ENCODE measurements at places on chromosomes 5 and 9.

DNA sequence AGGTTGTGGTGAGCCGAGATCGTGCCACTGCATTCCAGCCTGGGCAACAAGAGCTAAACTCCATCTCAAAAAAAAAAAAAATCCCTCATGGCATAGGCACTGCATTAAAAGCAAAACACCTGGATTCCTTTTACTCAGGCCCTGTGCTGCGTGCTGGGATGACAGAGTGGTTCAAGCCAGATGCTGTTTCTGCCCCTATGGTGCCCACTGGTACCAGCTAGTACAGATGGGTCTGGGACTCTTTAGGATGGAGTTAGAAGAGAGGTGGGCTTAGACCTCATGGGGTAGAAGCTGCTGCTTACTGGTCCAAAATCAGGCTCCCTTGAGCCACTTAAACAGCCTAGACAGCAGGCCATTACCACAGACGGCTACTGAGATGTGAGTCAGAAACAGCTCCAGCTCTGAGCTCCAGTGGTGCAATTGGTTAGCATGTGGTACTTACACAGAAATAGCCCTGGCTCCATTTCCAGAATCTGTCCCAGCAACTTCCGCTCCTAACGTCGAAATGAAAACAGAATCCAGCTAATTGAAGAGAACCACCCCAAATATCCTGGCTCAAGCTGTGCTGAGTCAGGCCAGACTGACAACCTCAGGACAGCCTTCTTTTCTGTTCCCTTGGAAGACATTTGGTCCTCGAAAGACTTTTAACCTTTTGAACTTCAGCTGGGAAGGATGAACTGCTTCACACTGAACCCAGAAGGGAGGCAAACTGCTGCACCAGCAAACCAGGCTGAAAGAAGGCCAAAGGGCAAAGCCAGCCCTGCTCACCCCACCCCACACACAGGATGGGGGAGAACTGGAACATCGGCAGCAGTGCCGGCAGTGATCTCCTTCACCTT is 15.5 kb downstream of the C5orf15 start:
- DNase-seq: no peak

DNA sequence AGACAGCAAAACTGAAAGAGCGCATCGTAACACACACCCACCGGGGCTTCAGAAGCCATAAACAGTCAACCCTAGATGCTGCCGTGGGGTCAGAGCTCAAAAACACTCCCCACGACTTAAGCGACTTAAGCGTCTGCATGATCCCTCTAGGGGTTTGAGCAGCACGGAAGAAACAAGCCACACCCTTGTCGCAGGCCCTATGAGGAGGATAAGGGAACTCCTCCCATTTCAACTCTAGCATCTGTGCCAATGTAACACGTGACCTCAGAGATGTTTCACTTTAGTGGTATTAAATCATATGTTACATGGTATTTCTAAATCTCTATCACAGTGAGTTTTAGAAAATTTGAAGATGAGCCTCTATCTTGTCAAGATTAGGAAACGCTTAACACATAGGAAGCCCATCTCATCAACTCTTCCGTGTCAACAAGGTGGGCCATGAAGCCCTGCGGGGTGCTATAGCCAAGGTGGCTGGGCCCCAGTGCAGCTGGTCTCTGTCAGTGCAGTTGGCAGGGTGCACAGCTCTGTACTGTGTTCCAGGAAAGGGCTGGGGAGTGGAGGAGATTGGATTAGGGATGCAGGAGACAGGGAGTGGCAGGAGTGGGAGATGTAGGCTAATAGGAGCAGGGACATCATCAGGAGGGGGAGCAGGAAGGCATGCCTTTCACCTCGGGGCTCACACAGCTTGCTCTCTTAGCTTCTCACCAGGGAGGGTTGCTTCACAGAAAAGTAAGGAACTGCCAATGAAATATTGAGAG is 33.1 kb downstream of the ZCCHC9 start:
- DNase-seq: no peak

GRCh38 chr5:123215929-123216702 is 127.1 kb downstream of the PRDM6 start:
- DNase-seq: no peak

GRCh38 chr5:33894566-33894965 is 2.8 kb upstream of the ADAMTS12 start:
- DNase-seq: no peak

- no peak for DNase-seq
Observed at GRCh38 chr9:131485206-131485605, 17.5 kb upstream of the POMT1 start.

GRCh38 chr5:148418511-148418910 is 34.8 kb downstream of the FBXO38 start:
- no peak for DNase-seq

GRCh38 chr9:38027714-38028113 is 41.3 kb downstream of the SHB start:
- DNase-seq: no peak

GRCh38 chr5:169307646-169308045 is 6.7 kb upstream of the SLIT3 start:
- DNase-seq: no peak

DNA sequence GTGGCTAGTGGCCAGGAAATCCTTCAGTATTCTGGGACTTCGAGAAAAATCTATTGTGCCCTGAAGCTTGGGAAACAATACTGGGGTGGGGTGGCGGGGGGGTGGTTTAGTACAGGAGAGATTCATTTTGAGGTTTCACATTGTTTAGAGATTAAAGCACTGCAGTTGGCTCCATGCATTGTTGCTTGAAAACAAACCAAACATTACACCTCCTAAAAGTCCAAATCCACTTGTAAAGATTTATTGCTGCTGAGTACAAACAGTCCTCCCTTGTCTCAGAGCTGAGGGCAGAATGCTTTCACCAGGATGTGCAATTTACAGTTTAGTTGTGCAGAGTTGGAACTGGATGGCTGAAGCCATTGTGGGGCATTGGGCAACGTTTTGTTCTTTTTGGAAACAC is 49.4 kb downstream of the GGTA1 start:
- no peak for DNase-seq

- no peak for DNase-seq
Observed at GRCh38 chr9:9122230-9122875, 1322.8 kb upstream of the DMAC1 start.

- no peak for DNase-seq
Observed at GRCh38 chr5:164573397-164573796, 1068.0 kb downstream of the MAT2B start.

GRCh38 chr9:131899296-131900228 is 159.7 kb upstream of the RAPGEF1 start:
- no peak for DNase-seq

DNA sequence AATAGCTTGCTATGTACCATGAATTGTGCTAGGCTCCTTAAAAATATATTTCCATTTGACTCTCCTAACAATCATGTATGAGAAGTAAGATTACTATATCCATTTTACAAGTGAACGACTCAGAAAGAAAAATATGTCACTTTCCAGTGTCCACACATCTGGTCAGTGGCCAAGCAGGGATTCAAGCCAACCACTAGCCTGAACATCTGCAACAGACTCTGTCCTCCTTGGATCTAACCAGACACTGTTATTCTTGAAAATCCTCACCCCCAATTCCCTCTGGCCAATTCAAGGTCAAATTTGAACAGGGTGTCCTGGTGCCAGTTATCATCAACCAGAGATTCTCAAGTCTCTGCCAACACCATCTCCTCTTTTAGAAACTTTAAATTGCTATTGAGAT is 344.1 kb upstream of the WWC1 start:
- no peak for DNase-seq

DNA sequence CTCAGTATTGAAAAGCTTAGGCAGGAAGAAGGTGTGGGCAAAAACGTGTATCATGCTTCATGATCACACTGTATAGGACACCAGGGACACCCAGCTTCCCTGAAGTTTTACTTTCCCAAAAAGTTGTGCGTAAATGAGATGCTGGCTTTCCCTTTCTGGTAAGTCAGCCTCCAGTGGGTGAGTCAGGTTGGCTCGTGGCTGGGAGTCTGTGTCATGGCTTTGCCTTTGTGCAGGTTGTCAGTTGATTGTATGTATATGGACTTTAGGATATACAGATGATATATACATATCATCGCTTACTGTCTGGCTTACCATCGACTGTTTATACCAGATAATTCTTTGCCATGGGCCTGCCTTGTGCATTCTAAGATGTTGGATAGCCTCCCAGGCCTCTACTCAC is 34.2 kb downstream of the ADRB2 start:
- no peak for DNase-seq

GRCh38 chr5:54644226-54644625 is 126.7 kb downstream of the SNX18 start:
- DNase-seq: no peak

- DNase-seq: no peak
Observed at GRCh38 chr9:71736236-71736635, 32.1 kb downstream of the CEMIP2 start.

DNA sequence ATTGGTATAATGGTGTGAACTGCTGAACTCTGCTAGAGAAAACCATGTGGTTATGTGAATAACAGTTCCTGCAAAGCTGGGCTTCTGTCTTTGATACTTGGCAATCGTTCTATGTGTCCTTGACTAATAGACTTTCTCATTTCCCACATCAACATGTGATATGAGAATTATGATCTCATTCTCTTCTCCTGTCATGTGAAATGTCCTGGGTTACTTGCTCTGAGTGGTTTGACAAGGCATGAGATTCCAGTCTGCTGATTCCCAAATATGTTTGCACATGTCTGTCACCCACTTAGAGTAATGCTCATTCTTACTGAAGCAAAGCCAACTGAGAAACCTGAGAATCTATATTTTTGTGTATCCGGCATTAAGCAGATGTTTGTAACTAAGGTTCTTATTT is 141.2 kb downstream of the PARP8 start:
- DNase-seq: no peak

GRCh38 chr9:74125941-74126340 is 371.2 kb upstream of the RORB start:
- DNase-seq: no peak

DNA sequence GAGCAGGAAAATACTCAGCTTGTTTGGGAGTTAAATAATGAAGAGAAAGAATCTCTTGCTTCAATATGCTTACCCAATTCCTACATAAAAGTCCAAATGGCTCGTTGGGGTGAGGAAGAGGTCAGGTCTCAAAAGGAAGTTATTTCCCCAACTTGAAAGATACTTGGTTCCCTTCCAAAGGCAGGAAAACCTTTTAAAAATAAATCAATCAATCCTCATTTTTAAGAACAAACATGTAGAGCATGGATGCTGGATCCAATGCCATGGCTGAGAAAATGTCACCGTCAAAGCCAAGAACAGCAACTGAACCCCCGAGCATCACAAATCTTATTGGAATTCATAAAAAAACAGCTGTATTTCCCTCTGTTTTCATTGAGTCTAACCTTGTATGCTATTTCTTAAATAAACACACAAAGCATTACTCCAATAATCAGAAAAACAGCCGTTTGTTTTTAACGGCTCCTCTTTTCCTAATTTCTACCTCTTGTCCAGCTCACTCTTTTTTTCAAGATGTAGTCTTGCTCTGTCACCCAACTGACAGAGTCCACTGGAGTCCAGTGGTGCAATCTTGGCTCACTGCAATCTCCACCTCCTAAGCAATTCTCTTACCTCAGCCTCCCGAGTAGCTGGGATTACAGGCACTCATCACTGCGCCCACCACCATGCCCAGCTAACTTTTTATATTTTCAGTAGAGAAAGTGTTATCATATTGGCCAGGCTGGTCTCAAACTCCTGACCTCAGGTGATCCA is 140.7 kb downstream of the GNA14 start:
- no peak for DNase-seq

DNA sequence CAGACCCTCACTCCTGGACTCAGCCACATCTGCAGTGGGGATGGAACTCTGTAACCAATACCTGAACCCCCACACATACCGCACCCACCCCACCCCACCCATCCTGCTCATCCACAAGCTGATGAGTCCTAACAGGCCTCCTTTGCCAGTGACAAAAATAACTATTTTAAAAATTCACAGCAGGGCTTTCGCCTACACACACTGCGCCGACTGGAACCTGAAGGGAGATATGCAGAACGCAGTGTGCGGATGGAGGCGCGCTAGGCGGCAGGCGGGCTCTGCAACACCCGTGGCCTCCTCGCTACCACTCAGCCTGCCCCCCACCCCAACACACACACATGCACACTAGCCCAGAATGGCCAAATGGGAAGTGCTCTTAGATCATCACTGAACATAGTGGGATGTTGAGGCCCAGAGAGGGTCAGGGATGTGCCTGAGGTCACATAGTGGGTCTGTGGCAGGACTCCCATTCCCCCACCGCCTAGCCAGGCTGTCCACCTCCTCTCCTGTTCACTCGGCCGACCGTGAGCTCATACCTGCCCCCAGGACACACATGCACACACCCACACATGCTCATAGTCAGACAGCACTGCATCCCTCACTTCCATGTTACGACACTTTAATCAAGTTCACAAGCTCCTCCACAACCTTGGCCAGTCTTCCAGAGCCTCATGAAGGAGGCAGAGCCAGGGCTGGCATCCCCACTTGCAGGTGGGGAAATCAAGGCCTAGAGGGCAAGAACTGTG is 6.3 kb upstream of the CAMK2A start:
- no peak for DNase-seq

DNA sequence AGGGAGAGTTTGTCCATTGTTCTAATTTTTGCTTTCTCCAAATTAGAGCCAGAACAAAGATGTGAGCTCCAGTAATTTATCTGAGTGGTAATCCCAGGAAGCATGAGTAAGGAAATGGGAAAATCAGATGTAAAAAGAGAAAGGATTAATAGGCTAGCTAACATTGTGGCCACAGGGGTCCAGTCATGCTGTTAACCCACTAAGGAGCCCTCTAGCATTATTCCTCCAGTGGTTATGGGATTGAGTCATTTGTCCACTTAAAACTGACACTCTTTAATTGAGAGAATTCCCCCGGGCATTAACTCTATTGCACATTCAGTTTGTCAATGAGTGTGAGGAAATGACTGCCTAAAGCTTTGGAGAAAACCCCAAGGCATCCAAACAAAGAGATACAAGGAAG is 700.3 kb upstream of the TYRP1 start:
- no peak for DNase-seq

- no peak for DNase-seq
Observed at GRCh38 chr5:116044073-116044472, 11.8 kb downstream of the ARL14EPL start.

- DNase-seq: no peak
Observed at GRCh38 chr5:91946870-91947269, 563.8 kb upstream of the ARRDC3 start.

GRCh38 chr5:179858241-179858585 is 404 bp downstream of the MRNIP start:
- DNase-seq: peak; percentile 37

- DNase-seq: no peak
Observed at GRCh38 chr5:128904805-128905567, 60.3 kb upstream of the SLC27A6 start.

- no peak for DNase-seq
Observed at GRCh38 chr9:112731971-112732370, 14.1 kb upstream of the INIP start.
